ENCODE measurements at places on chromosomes 12 and 14.

DNA sequence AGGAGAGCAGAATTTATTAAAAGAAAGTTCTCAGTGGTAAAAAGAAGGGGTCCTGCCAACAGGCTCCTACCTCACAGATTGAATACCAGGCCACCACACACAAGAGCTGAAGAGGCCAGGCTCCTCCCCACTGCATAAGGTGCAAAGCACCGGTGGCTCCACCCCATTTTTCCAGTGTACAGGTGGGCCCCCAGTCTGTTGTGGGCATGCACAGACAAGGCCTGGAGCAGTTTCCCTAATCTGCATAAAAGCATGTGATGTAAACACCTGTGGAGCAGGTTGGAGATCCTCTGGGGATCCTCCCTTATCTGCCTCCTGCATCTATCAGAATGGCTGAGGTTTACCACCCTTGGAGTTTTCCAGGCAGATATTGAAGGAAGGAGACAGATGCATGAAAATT, 45.7 kb upstream of the PDZRN4 start:
- no peak for DNase-seq

DNA sequence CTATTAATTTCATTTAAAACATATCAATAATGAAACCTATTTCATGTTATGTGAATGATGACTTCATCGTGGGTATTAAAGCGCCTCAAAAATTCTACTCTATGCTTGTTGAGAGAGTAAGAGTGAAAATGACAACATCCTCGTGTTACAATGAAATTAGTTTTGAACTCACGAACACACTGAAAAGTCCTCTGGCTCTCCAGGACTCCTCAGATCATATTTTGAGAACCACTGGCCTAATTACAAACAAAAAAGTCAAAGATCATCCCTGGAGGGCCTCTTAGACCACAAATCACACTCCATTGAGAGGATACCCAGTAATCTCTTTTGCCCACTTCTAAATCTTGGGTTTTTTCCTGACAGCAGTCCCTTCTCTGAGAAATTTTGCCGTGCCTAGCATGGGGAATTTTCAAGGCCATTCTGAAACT, 19.1 kb downstream of the DAAM1 start:
- no peak for DNase-seq

- no peak for DNase-seq
Measured at GRCh38 chr12:121461048-121461447, 61.1 kb downstream of the RNF34 start.

DNA sequence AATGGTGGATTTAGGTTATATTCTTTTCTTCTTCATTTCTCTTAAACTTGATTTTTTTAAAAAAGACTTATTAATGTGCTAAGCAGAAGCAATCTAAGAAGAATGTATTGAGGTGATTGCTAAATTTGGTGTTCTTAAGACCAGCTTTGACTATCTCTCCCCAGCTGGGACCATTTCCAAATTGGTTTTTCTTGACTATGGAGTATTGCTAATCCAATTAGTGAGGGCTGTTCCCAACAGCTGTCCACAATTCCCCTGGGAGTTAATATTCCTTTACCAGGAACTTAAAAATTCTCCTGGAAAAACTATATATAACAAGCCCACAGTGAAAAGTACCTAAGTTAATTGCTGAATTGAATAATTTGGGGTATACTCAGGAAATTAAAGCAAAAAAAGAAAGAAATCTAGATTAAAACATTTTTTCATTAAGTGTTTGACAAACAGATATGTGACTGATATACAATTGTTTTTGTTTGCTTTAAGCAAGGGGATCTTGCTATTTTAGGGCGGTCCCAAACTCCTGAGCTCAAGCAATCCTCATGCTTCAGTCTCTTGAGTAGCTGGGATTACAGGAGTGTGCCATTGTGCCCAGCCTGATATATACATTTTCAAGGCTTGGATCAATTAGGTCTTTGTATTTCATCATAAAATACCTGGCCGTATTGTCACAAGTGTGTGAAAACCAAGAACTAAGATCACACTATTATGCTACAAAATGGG, 105.0 kb downstream of the FAR2 start:
- no peak for DNase-seq

- DNase-seq: no peak
Measured at GRCh38 chr14:27242874-27243273, 645.0 kb upstream of the NOVA1 start.

DNA sequence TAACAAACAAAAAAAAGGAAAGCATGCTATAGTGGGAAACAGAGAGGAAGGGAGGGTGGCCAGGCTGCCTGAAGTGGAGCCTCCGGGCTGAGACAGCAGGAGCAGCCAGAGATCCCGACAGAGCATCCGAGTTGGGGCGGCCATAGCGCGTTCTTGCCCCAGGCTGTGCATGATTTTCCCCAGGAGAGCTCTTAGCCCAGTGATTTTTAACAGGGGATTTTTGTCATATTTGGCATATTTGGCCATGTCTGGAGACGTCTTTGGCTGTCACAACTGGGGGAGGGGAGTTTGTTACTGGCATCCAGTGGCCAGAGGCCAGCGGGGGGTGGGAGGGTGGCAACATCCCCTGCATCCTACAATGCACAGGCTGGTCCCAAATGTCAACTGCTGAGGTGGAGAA, 23.6 kb downstream of the BDKRB1 start:
- no peak for DNase-seq

Data from stimulated activated naive CD8-positive, alpha-beta T cell treated with anti-CD3 and anti-CD28 coated beads, Interleukin-15, amount 100 ng/mL, for 72 hours (primary cell).